HFF-Myc (cell line): ENCODE measurements at places on chromosomes 1 and 21.

- DNase-seq: no peak
Measured at GRCh38 chr1:201584471-201585092, 45.7 kb downstream of the NAV1 start.

GRCh38 chr1:23960291-23961020 lies 828 bp downstream of the PNRC2 start:
- no peak for DNase-seq

DNA sequence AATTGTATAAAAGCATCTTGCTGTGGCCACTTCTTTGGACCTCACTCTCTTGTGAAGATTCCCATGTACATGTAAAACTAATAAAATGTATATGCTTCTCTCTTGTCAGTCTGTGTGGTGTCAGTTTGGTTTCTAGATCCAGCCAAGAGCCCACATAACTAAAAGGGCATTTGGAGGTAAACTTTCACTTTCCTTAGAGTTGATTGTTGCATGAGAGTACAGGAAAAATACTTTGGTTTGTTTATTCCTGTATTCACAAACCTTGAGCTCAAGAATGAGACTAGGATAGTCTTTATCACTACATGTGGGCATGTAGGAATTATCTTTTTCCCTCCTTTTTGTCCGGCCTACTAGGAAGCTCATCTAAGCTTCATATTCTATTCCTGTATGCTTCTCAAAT lies 50.9 kb downstream of the KCTD3 start:
- DNase-seq: no peak

DNA sequence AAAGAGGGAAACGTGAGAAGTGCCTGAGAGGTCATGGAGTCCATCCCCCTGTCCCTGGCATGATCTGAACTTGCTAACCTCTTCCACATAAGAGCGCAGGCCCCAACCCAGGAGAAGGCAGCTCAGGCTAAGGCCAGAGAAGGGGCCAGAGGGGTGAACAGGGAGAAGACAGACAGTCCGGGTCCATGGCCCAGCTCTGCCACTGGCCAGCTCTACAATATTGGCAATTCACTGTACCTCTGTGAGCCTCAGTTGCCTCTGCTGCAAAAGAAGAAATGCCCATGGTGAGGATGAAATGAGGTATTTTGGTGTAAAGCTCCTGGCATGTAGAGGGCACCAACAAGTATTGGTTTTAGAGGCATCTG lies 72.3 kb downstream of the CAMK2N1 start:
- DNase-seq: no peak

GRCh38 chr1:145972580-145972979 lies 8.1 kb downstream of the POLR3GL start:
- no peak for DNase-seq

GRCh38 chr1:108012553-108012952 lies 47.6 kb upstream of the VAV3 start:
- no peak for DNase-seq

GRCh38 chr1:54339126-54339525 lies 67.1 kb downstream of the SSBP3 start:
- no peak for DNase-seq

DNA sequence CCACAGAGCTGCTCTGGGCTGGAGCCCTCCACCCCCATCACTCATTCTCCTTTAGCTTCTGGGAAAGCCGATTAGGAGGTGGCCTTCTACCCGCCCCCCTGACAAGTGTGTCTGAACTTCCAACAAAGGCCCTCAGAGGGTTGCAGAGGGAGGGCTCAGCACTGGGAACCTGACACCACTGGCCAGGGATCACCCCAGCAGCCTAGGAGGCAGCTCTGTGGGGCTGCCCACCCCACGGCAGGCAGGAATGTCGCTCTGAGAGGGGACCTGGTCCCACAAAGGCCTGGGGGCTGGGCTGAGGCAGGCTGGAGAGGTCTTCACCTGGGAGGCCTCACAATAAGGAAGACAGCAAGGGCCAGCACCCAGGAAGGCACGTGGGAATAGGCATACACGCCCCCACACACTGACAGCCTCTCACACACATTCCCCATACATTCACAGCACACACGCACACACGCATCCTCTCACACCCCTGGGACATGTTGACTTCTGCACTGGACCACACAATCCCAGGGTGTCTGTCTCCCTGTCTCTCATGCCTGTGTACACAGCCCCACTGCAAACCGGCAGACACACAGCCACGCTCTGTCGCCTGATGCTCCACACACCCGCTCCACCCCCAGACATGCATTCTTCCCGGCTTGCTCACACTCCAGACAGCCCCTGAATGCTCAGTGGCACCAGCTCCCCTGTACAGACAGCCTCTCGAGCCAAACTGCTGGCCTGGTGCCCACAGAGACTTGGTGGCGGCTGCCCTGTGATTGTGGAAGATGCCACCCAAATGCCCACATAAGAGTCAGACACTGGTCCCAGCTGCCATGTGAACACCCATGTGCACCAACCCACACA lies 30.7 kb downstream of the DMBX1 start:
- no peak for DNase-seq

- DNase-seq: no peak
Measured at GRCh38 chr1:160702100-160702499, 9.5 kb downstream of the CD48 start.

DNA sequence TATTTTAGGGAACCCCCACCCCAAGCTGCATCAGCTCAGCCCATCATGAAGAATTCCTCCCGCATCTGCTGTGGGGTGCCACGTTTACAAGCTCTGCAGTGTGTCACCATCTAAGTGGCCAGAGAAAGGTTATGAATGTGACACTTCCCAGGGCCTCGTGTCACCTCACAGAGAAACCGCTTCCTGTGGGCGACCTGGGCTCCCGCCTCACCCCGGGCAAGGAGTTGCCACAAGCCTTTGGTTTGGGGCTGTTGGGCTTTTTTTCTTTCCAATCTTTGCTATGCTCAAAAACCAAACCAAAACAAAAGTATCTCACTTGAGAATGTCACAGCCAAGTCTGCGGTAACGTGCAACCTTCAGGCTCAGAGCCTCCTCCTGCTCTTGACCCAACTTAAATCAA lies 82.1 kb upstream of the ARHGEF16 start:
- DNase-seq: no peak

GRCh38 chr21:43644609-43645008 lies 14.7 kb downstream of the HSF2BP start:
- no peak for DNase-seq

DNA sequence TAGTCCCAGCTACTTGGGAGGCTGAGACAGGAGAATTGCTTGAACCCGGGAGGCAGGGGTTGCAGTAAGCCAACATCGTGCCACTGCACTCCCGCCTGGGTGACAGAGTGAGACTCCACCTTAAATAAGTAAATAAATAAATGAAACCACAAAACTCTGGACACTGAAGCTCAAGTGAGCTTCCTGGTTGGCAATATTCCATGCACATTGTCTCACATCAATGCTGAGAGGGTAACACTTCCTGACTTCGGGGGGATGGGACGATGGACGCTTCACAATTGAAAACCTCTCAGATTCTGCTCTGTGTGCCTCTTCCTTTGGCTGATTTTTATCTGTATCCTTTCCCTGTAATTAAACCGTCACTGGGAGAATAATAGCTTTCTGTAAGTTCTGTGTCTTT lies 70.0 kb upstream of the ZNF644 start:
- no peak for DNase-seq

DNA sequence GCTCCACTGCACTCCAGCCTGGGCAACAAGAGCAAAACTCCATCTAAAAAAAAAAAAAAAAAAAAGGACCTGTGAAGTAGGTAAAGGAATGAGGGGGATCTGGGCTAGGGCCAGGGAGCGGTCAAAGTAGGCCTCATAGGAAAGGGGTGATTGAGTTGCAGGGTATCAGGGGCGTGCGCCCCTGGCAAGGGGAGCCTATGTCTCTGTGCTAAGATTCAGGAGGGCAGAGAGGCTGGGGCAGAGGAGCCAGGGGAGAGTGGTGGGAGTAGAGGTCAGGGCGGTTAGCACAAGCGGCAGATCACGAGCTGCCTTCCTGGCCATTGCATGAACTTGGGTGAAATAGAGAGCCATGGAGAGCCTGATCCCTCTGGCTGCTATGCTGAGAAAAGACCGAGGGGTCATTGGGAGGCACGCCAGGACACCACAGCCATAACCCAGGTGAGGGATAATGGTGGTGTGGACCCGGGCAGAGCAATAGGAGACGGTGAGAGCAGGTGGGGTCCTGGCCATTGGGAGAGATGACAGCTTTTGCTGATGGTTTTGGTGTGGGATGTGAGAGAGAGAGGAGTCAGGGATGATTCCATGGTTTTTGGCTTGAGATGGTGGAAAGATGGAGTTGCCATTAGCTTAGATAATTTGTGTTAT lies 30.6 kb upstream of the CSF1 start:
- DNase-seq: no peak

DNA sequence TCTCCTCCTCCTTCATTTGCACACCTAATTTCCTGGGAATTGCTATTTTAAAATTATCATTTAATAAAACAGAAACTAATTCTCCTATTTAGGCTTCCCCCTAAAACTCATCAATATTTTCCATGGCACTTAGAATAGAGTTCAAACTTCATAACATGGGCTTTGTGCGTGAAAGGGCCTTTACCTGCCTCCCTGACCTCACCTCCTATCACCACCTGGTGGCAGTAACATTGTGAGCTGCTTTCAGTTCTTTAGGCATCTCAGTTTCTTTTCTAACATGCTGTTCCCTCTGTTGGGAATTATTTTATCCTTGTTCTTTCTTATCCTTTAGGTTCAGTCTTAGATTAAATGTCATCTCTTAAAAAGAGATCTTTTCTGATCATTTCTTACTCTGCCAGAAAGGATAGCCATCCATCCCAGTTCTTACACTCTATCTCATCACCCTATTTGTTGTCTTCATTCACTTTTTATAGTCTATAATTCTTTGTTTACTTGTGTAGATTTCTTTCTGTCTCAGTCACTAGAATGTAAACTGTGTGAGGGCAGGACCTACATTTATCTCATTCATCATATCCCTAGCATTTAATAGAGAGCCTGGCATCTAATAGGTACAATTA lies 133.8 kb upstream of the KIAA1614 start:
- no peak for DNase-seq

DNA sequence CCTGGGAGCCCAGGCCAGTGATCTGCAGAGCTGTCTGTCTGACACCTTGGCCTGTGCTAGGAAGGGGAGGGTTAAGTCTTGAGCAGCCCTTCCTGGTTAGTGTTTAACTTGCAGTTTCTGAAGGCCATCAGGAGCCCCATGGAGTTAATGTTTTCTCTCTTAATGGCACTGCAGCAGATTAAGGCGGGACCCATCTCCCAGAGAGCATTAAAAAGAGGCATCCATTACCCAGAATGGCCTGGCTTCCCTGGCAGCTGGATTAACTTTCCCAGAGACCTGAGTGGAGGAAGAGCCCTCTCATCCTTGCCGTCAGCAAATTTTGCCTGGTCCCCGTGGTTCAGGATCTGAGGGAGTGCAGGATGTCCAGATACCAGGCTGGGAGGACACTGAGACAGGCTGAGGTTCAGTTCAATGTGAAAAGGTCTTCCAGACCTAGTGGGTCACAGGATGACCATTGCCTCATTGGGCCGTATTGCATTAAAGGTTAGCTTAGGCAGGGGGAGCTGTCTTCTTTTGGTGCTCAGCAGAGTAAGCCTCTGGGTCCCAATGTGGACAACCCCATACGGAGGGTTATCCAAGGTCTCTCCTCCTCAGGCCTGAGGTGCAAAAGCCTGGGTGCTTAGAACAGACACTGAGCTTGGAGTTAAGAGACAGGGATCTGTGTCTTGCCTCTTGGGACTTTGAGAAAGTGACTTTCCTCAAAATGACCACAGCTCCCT lies 522.6 kb downstream of the PTPRU start:
- no peak for DNase-seq

- DNase-seq: no peak
Measured at GRCh38 chr1:87872189-87872588, 543.5 kb downstream of the LMO4 start.

- DNase-seq: no peak
Measured at GRCh38 chr1:207239874-207240273, 81.6 kb upstream of the CD55 start.

DNA sequence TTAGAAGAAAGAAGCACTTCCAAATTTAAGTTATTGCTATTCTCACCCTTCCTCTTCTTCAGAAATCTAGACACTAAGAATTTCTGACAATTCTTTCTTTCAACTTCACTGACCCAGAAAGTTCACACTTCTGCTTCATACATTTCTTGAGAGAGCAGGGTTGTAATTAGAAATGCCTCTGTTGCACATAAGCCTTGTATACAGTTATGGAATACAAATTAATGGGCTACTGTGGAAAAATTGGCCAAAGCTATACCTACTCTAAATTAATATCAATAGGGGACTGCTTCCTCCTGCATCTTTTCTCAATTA lies 1.5 kb downstream of the TNFSF18 start:
- DNase-seq: no peak

DNA sequence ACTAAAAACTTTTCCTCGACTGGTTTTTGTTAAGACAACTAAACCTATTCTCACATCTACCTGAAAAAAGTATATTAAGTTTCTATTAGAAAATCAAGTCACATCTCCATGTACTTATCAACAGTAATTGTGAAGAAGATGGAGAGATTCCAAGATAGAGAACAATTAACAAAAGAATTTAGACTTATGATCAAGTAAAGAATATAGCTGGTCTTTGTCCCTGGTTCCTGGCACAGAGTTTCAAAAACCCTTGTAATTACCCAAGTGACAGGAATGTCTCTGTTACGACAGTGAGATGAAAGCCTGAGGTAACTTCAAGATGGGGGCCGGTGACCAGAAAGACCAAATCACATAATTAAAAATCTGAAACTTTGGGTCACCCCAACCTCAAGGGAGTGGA lies 91.6 kb downstream of the ASH1L start:
- DNase-seq: no peak

- no peak for DNase-seq
Measured at GRCh38 chr1:15691434-15692032, 7.4 kb downstream of the PLEKHM2 start.

DNA sequence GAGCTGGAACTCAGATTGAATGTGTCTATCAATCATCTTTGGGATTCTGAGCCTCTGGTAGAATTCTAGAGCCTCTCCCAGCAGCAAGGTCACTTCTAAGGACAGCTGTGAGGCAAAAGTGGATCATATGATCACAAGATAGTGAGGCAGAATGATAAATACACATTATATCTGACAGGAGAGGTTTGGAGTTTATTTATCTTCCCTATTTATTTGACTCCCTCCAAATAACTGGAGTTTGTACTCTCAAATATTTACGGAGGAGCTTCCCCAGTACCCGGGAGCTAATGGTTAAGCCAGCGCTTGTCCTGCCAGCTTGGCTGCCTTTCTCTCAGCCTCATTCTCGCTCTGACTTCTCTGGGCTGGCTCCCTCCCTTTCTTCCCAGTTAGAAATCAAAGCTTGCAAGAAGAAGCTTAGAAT lies 2.3 kb downstream of the HMGCS2 start:
- DNase-seq: no peak

- no peak for DNase-seq
Measured at GRCh38 chr1:247966532-247967204, 1.6 kb downstream of the OR2AK2 start.
